ENCODE measurements at places on chromosomes 12 and 14.
A peak's percentile ranks its signal among the peaks of the same experiment; 100 is the strongest.

DNA sequence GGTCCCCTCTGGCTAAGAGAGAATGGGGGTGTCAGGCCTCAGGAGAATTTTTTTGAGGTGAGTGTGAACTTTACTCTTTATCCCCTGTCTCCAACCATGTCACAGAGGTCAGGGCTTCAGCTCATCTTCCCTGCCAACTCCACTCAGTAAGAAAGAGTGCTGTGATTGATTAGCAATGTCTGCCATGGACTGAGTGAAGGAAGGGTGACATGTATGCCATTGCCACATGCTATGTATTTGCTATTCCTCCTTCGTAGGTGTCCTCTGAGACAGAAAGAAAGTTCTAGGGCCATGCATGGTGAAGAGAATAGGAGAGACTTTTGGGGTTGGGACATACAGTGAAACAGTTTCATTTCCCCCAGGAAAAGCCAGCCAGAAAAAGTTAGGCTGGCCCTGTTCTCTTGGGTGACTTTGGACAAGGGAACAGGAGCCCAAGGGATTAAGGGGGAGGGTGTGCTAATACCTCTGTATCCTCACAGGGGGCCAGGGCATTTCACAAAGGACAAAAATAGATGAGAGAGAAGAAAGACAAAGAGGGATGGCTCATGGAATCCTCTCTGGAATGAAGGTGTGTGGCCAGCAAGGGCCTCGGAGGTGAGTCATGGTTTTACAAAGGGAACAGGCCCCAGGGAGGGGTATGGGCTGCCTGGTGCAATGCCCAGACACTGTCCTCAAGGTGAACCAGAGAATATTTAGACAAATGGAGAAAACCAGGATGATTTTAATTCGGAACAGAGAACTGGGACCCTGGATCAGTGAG is 13.9 kb upstream of the MYL2 start:
- no peaks in the 10 kb centered on the region for H3K36me3 ChIP-seq
- H3K4me3 ChIP-seq, result no peak overlapping the region
- H3K27me3 ChIP-seq, result peaks cover 33% of the 10 kb centered on the region
- no peak overlapping the region for H3K27ac ChIP-seq
- no peaks in the 10 kb centered on the region for H3K4me1 ChIP-seq

DNA sequence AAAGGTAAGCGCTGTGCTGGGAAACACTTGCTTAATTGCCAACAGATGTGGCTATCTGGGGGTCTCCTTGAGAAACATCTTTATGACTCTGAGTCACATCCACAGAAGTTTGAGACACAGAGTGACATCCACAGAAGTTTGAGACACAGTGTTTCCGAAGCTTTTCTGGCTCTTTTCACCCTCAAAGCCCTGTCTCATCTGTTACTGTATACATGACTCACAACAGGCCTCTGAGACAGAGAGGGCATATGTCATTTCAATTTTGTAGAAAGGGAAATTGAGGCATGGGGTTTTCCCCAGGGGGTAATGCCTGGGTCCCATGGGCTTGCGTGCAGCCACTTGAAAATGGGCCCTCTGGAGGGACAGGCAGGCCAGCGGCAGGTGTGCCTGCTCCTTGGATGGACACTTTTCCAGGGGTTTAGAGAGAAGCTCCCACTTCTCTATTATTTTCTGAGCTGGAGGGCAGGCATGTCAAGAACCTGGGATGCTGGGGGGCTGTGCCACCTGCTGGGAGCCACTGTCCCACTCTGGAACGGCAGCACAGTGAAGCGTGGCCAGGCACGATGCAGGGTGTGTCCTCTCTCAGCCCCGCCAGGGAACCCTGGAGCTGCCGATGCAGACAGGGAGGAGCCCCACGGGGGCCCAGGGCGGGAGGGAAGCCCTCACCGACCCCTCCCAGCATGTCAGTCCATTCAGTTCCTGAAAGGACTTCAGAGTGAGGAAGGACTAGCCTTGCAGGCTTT is 111.3 kb upstream of the FKBP4 start:
- DNase-seq, result no peak
- H3K27ac ChIP-seq, result no peak overlapping the region
- H3K36me3 ChIP-seq, result no peaks in the 10 kb centered on the region
- no peak overlapping the region for H3K4me3 ChIP-seq

DNA sequence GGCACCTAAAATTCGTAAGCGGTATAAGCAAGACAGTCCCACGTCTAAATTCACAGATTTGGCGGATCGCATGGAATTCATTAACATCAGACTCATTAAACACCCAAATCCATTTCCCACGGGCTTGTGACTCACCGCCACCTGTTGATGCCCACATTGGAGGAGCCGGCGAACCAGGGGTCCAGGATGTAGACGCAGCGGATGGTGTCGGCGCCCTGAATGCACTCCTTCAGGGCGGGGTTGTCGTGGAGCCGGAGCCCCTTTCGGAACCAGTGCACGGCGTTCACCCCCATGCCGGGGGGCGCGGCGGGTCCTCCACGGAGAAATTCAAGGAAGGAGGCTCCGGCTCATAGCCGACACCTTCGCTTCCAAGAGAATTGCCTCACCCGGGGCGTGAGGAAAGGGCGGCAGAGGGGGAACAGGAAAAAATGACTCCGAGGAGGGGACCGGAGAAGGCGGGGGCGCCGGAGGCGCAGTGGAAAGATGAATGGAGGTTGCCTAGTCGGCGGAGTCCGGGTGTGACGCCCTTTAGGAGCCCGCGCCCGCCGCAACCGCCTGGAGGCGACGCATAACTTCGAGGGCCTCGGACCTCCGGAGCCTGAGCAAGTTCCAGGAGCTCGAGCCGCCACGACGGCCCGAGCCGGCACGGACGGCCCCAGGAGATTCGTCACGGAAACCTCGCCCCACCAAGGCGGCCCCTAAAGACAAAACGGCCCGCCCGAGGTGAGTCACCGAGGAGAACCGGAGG is 506 bp downstream of the CRY1 start:
- peak overlapping the region; percentile 100 for H3K27ac ChIP-seq
- peak; percentile 31 for DNase-seq
- H3K4me3 ChIP-seq, result peak overlapping the region; percentile 100
- H3K27me3 ChIP-seq, result no peaks in the 10 kb centered on the region
- peaks cover 8% of the 10 kb centered on the region for H3K4me1 ChIP-seq

GRCh38 chr12:79374545-79374944 is 316.2 kb downstream of the PAWR start:
- no peak for DNase-seq
- no peak overlapping the region for H3K4me3 ChIP-seq
- H3K36me3 ChIP-seq, result no peaks in the 10 kb centered on the region
- H3K4me1 ChIP-seq, result no peaks in the 10 kb centered on the region
- H3K27me3 ChIP-seq, result no peaks in the 10 kb centered on the region

GRCh38 chr14:61589691-61590581 is 105.4 kb upstream of the HIF1A start:
- DNase-seq, result no peak
- no peak overlapping the region for H3K4me3 ChIP-seq
- H3K36me3 ChIP-seq, result no peaks in the 10 kb centered on the region
- H3K27ac ChIP-seq, result no peak overlapping the region
- peaks cover 14% of the 10 kb centered on the region for H3K4me1 ChIP-seq
- H3K27me3 ChIP-seq, result no peaks in the 10 kb centered on the region

DNA sequence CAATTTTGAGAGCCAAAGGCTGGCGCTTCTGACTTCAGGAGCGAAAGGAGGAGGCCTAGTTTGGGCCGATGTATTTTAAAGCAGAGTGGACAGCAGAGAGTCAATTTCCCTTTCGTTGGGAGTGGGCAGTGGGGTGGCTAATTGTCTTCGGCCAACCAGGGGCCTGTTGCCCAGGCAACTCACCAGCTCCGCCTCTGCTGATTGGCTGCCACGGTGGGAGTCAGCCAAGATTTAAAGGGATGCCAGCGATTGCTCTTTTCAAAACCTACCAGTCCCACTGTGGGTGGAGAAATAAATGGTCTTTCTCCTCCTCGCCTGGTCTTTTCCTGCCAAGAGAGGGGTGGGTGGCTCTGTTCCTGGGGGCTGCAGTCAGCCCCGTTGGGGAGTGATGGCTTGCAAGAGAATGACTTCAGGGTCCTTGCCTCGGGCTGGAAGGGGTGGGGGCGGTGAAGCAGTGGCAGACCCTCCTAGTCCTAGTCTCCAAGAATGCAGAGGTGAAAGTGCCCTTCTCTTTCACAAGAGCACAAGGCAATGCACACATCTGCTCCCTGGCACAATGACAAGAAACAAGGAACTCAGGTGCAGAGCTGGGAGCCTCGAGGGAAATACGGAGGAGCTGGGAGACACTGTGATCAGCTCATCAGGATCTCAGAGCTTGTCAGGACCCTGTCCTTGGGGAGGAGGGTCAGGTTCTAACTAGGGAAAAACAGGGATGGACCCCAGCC is 37.7 kb downstream of the RASAL1 start:
- H3K4me1 ChIP-seq, result peaks cover under 1% of the 10 kb centered on the region
- no peak overlapping the region for H3K4me3 ChIP-seq
- no peak overlapping the region for H3K27ac ChIP-seq
- no peak for DNase-seq
- peaks cover 2% of the 10 kb centered on the region for H3K27me3 ChIP-seq

DNA sequence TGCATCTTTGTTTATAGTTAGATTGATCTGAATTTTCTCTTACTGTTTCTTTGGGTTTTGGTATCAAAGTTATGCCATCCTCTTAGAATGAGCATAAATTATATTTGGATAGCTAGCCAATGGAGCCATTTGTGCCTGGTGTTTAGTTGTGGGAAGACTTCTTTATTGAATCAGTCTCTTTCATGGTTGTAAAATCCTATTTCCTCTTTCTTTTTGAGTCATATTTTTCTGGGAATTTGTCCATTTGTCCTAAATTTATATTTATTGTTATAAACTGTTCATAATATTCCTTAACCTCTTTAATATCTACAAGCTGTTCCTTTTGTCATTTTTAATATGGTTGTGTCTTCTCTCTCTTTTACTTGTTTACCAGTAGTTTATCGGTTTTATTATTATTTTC is 462.5 kb downstream of the AEBP2 start:
- H3K27me3 ChIP-seq, result no peaks in the 10 kb centered on the region
- no peaks in the 10 kb centered on the region for H3K36me3 ChIP-seq
- H3K4me3 ChIP-seq, result no peak overlapping the region
- H3K4me1 ChIP-seq, result no peaks in the 10 kb centered on the region
- H3K27ac ChIP-seq, result no peak overlapping the region
- DNase-seq, result no peak

DNA sequence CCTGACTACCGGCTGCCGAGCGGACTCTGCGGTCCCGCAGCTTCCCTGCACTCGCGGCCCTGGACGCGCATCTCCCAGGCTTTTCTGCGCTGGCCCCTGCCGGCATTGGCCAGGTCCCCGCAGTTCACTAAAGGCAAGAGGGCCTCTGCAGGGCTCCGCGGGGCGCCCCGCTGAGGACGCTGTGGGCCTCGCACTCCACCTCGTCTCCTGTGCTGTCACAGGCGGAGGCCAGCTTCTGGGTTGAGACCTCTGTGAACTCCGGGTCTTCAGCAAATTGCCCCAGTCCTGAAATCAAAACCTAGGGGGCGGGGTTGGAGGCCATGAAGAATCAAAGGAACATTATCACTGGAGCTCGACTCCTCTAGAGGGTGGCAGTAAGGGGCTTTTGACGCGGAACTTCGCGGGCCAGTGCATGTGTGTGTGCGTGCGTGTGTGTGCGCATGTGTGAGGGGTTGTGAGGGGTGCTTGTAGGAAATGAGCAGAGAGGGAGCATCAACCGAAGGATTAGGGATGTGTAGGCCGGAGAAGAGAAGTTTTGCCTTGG is 68.5 kb upstream of the CAPRIN2 start:
- H3K27ac ChIP-seq, result no peak overlapping the region
- H3K36me3 ChIP-seq, result no peaks in the 10 kb centered on the region
- DNase-seq, result peak; percentile 13
- no peaks in the 10 kb centered on the region for H3K27me3 ChIP-seq

DNA sequence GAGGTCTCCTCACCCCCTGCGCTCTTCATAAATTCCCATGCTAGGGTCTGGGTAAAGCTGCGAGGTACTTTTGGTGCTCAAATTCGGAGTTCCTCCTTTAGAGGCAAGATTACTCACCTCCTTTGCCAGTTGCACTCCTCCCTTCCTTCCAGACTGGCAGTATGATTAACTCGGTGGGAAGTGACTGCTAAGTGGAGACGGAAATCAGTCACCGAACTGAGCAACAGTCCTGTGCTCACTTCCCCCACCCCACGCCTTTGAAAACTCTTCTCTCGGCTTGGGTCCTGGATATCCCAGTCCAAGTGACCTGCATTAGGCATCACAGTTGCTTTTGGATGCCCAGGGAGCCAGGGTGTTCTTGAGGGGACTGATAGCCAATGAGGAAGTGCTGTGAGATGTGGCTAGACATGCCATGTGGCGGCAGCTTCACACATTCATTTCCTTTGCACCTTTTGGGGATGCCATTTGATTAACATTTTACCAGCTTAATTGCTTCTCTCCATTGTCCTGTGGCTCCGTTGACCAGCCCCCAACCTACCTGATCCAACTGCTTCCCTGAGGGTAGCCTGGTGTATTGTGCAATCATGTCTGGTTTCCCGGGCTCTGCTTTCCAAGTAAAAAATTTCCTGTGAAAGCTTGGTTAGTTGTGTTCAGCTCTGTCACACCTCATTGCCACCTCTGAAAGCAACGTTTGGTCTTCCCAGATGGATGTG is 840 bp downstream of the PNP start:
- no peaks in the 10 kb centered on the region for H3K36me3 ChIP-seq
- H3K27me3 ChIP-seq, result no peaks in the 10 kb centered on the region
- peak overlapping the region; percentile 86 for H3K4me3 ChIP-seq
- no peak for DNase-seq
- peak overlapping the region; percentile 59 for H3K27ac ChIP-seq

DNA sequence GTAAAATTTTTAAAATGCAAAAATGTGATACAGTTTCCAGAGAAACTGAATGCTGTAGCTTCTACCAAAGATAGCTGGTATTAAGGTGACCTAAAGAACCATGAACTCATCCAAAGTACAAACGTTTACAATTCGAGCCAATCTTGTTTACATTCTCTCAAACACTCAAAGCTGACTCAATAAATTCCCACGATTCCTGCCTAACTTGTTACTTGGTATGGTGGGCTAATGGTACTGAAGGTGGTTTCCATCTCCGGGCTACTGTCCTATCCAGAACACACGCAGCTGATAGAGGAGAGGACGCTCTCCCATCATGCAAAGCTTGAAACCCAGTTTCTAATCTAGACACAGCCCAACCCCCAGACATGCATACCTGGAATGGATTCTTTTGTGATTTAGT is 31.5 kb downstream of the RAD9B start:
- H3K4me1 ChIP-seq, result no peaks in the 10 kb centered on the region
- H3K4me3 ChIP-seq, result no peak overlapping the region
- peaks cover 7% of the 10 kb centered on the region for H3K36me3 ChIP-seq
- no peaks in the 10 kb centered on the region for H3K27me3 ChIP-seq
- no peak overlapping the region for H3K27ac ChIP-seq

DNA sequence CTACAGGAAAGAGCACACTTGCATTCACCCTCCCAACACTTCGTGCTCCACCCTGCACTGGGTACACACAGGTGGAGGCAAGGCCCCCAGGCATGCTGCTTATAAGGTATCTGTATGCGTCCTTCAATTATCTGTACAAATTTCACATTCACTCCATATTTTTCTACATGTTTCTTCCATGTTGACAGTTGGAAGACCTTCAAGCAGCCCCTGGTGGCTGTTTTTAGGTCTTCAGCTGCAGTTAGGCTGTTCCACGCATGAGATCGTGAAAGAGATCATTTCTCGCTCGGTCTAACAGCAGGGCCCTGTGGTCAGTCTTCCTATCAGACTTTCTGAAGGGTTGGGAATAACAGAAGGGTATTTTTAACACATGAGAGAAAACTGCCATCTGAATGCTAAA is 47.1 kb downstream of the PLXNC1 start:
- H3K27ac ChIP-seq, result no peak overlapping the region
- H3K36me3 ChIP-seq, result peaks cover 2% of the 10 kb centered on the region
- H3K4me3 ChIP-seq, result no peak overlapping the region
- H3K4me1 ChIP-seq, result no peaks in the 10 kb centered on the region
- DNase-seq, result no peak
- H3K27me3 ChIP-seq, result no peaks in the 10 kb centered on the region

Measured in T-cell (primary cell).